ENCODE measurements at places on chromosomes 11 and 22.

DNA sequence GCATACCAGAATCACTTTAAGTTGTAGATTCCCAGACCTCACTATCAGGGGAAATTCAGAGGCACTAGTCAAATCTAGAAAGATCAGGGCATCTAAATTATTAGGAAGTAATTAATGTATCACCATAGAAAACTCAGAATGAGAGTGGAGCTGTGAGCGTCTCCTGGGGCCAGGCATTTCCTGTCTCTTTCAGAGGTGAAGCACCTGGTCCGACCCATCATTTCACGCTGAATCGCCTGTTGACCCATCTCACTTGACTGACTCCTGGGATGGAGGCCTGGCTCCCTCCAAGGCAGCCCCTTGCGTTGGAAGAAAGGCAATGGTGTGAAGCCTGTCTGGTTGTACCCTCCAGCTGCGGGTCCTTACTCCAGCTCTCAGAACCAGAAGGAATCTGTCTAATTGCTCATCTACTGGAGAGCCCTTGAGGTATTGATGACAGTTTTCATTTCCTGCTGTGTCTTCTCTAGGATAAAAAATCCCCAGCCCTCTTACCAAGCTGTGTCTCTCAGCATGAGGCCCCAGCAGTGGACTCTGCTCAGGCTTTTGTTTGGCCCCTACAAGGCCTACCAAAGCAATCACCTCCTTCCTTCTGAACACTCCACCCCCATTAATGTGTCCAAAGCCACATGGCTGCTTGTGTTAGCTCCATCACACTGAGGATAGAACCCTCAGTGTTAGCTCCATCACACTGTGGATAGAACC, 93.2 kb upstream of the SYT13 start:
- DNase-seq = no peak

DNA sequence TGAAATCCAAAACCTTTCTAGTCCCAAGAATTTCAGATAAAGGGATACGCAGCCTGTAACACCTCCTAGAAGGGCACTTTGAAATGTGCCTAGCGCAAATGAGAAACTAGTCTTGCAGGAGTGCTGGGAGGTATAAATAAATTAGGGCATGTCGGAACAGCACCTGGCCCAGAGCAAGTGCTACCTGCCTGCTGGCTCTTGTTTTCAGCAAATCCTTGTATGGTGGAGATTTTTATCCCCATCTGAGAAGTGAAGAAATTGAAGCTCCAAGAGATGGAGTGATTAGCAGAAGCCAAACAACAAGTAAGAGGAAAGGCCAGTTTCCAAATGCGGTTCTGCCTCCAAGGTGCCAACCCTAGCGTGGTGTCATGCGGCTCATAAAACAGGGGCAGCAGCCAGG, 36.7 kb upstream of the TFIP11 start:
- no peak for DNase-seq

DNA sequence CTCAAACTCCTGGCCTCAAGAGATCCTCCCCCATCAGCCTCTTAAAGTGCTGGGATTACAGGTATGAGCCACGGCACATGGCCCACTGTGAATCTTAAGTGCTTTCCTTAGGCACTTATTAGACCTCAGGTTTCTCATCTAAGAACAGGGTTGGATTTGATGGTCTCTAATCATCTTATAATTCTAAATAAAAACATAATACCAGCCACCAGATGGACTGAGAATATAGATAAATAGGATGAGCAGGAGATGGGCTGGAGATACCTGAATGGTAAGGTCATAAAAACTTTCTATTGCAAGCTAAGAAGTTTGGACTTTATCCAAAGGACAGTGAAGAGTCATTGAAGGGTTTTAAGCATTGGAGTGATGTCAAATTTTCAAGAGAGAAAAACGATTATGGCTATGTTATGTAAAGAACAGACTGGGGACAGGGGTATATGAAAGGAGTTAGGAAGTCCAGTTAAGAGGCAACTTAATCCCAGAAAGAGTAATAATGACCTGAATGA, 85.2 kb downstream of the RELT start:
- DNase-seq = no peak

- DNase-seq = no peak
Measured at GRCh38 chr11:32421992-32422391, 13.3 kb downstream of the WT1 start.

DNA sequence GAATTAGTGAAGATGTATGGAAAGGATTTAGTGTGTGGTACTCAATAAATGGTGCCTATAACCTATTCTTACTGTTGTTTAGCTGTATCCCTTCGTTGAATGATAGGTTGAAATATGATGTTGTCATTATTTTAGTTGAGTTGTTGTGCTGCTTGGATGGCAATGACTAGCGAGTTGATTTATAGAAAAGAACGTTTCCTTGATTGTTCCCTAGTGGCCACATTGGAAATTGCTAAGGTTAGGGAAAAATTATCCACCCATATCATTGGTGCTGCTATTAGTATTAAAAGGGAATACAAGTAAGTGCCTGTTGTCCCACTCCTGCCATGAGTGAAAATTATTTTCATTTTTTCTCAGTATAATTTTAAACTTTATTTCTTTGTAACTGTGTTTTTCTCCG, 14.5 kb downstream of the EMSY start:
- no peak for DNase-seq

GRCh38 chr11:17694494-17695110, 24.8 kb upstream of the MYOD1 start:
- DNase-seq = no peak

DNA sequence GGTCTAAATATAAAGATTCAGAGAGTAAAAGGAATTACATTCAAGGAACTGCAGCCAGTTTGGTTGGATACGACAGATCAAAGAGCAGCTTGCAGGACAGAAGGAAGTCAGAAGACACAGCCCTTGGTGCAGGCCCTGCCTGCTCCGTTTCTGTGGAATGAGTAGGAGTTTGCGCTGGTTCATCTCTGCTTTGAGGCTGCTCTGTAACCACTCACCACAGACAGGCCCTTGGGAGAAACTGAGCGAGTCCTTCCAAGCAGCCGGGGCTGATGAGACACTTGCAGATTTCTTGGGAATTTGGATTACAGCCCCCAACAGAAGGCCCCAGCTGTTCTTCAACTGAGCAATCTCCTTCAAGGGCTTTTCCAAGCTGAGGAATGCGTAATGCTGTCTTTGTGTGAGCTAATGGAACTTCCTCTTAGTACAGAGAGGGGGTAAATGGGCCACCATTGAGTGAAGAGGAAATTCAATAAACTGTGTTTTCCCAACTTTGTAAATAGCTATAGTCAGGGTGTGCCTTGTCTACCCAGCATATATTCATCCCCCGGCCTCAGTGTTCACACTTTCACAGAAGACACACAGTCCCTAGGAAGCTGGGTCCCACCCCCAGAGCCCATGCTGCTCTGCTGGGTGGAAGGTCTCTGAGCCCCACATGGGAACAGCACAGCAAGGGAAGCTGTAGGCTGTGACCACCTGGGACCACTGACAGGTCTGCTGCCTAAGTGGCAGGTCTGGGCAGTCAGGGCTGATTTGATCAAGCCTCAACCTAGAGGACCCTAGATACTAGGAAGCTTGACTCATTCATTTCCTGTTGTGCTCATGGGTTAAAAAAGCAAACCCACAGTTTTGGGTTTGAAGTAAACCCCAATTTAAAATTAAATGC, 16.6 kb downstream of the IL10RA start:
- DNase-seq = no peak
